ENCODE measurements at places on chromosomes 12 and 14. TPM values are rescaled to one million over a fixed set of nuclear protein-coding genes. Genes with fewer than 3 reads are reported as not detected.

GRCh38 chr14:23141706-23142444, 22.8 kb upstream of the CEBPE start:
- H3K4me1 ChIP-seq = no peaks in the 10 kb centered on the region
- H3K36me3 ChIP-seq = no peaks in the 10 kb centered on the region
- H3K27me3 ChIP-seq = no peaks in the 10 kb centered on the region
- peak; percentile 34 for DNase-seq
- H3K27ac ChIP-seq = peak overlapping the region; percentile 68

GRCh38 chr12:92078167-92079053, 67.2 kb downstream of the BTG1 start:
- DNase-seq = peak; percentile 49
- no peak overlapping the region for H3K27ac ChIP-seq
- H3K36me3 ChIP-seq = no peaks in the 10 kb centered on the region
- H3K4me1 ChIP-seq = peaks cover 23% of the 10 kb centered on the region

DNA sequence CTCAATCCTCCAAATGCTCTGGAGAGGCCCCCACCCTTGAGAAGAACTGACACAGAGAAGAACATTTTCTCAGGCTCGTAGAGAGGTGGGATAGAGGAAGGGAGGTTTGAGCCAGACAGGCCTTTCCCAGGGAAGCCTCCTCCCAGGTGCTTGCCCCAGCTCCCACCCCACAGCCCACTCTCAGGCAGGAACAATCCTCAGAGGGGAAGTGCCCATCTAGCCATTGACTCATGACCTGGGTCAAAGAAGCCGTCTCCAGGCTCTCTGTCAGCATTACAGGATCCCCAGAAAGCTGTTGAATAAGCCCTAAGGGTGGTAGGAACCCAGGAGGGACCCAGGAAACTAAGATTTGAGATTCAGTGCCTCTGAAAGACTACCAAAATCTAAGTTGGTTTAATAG, 3.8 kb downstream of the AQP6 start:
- no peak overlapping the region for H3K4me3 ChIP-seq
- no peak for DNase-seq
- no peak overlapping the region for H3K27ac ChIP-seq
- H3K27me3 ChIP-seq = no peaks in the 10 kb centered on the region
- H3K4me1 ChIP-seq = no peaks in the 10 kb centered on the region

- peak; percentile 64 for DNase-seq
- H3K36me3 ChIP-seq = peaks cover 58% of the 10 kb centered on the region
- no peaks in the 10 kb centered on the region for H3K27me3 ChIP-seq
- H3K4me3 ChIP-seq = no peak overlapping the region
- no peak overlapping the region for H3K27ac ChIP-seq
Measured at GRCh38 chr14:21498540-21499526, 12.3 kb downstream of the METTL3 start.

DNA sequence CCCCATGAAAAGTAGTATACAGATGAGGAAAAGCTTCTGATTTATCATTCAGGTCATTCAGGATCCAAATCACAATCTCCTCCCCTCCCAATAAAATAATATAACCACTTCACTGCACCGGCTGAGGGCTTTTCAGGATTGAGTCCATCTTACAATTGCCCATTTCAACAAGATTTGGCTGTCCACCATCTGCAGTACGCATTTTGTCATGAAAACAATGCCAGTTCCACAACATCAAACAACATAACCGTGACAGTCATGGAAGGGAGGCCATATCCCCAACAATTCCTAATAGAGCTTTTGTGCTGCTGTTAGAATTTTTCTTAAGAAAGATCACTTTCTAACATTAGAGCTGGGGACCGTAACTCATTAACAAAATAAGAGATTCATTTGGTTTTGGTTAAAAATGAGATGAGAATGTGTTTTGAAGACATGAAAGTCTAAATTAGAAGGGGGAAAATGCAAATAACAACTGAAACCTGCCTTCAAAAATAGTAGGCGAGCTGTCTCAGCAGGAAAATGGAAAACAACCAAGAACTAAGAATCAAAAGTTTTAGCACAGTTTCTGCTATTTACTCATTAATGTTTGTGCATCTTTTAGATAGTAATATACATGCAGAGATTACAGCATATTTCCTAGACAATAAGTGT, 38.3 kb upstream of the TMTC2 start:
- H3K36me3 ChIP-seq = no peaks in the 10 kb centered on the region
- no peaks in the 10 kb centered on the region for H3K4me1 ChIP-seq
- no peak overlapping the region for H3K4me3 ChIP-seq
- no peaks in the 10 kb centered on the region for H3K27me3 ChIP-seq
- no peak for DNase-seq
- H3K27ac ChIP-seq = no peak overlapping the region

DNA sequence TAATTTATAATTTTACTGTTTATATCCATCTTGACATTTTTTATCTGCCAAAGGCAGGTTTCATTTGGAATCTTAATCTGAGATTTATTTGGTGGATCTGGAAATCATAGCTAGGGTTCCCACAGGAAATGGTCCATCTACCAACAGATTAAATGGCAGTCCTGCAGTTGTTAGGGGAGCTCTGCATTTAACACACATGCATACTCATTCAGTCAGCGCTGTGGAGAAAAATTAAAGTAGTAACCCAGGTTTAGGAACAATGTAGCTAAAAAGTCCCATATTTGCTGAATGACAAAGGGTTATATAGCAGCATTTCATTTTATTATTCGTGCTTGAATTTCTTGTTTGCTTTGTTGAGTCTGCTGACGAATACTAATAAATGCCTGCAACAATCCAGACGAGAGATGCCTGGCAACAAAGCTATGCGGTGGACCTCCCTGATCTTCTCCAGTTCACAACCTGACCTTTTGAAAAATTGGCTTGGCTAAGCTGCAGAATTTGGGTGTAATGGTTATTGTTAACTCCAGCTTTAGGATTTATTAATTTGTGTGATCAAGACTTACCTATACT, 59.8 kb downstream of the MIPOL1 start:
- H3K4me3 ChIP-seq = no peak overlapping the region
- no peak overlapping the region for H3K27ac ChIP-seq
- H3K36me3 ChIP-seq = no peaks in the 10 kb centered on the region
- no peak for DNase-seq
- H3K4me1 ChIP-seq = no peaks in the 10 kb centered on the region
- H3K27me3 ChIP-seq = no peaks in the 10 kb centered on the region

Gene SLC6A15
- 0.11 TPM for polyA plus RNA-seq

Gene STYK1
- 1.3 TPM for polyA plus RNA-seq

Gene KCNC2
- polyA plus RNA-seq = not detected

Gene RAPGEF3
- 40.4 TPM for polyA plus RNA-seq
